ENCODE measurements at places on chromosomes 5 and 9.

DNA sequence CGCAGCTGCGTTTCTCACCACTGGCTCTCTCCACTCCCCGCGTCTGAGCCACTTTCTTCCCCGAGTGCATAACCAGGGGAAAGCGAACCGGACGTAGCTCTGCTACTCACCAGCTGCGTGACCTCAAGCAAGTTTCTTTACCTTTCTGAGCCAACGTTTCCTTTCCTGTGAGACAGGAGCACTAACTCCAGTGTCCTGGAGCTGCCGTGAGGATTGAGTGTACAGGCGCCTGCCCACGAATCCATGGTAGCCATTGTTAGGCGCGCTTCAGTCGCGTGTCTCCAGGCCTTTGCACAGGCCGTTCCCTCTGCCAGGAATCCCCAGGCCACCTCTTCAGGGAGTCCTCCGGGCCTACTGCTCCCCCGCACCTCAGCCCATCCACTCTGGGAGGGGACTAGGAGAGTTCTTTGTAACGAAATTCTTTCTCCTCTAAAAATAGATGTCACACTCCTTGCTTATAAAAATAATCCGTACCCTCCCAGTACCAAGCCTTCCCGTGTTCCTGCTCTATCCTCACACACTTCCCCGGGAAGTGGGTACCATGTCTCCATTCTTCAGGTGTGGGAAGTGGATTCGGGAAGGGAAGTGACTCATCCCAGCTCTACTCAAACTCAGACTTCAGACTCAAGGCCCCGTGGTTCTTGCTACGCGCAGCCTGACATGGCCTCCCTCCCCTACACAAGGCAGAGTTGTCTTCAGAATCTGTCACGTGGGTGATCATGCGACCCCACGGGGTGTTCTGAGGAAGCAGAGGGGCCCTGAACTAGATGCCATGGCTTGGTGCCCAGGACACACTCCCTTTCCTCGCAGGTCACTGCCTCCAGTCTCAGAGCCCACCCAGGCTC, 16.1 kb upstream of the CRB2 start:
- DNase-seq: no peak

DNA sequence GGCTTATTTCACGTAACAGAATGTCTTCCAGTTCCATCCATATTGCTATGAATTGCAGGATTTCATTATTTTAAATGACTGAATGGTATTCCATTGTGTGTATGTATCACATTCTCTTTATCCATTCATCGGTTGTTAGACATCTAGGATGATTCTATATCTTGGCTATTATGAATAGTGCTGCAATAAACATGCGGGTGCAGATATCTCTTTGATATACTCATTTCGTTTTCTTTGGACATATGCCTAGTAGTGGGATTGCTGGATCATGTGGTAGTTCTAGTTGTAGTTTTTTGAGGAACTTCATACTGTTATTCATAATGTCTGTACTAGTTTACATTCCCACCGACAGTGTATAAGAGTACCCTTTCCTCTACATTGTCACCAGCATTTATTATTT, 460.5 kb downstream of the MAN2A1 start:
- no peak for DNase-seq

DNA sequence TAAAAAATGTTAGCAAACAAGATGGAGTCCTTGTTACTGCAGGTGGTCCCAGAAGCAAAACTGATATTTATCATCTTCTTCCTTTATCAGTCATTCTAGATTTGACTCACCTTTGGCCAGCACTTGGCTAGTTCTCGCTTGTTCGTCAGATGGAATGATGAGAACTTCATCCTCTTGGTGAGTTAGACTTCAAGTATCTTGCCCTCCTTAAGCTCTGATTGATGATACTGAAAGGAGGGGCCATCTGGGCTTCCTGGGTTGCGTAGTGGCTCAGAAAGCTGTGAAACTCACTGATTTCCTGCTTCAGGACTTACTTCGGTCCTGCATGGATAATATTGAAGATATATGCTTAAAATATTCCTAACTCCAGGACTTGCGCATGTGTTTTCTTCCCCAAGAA, 1248.2 kb upstream of the CDH9 start:
- no peak for DNase-seq

DNA sequence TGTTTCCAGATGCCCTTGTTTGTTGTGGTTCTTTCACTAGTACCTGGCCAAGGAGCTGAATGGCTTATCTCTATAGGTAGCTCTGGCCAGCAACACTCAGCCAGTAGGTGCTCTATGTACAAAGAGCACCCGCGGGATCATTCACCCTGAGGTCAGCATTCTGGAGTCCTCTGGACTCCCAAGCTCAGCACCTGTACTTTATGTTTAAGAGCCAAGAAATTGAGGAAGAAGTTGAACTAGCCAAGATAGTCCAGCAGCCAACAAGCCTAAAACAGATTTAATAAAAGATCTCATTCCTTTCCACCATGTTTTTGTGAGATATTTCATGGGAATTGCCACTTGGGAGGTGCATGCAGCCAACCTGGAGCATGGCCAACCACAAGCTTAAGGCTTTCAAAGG, 242.6 kb upstream of the PAPPA start:
- no peak for DNase-seq

- DNase-seq: peak; percentile 91
Observed at GRCh38 chr9:111038331-111039230, at the start of gene LPAR1. TSS of gene LPAR1 (minus strand) at chr9:111038470. CDS start at chr9:110972117, 66,353 bp downstream.

DNA sequence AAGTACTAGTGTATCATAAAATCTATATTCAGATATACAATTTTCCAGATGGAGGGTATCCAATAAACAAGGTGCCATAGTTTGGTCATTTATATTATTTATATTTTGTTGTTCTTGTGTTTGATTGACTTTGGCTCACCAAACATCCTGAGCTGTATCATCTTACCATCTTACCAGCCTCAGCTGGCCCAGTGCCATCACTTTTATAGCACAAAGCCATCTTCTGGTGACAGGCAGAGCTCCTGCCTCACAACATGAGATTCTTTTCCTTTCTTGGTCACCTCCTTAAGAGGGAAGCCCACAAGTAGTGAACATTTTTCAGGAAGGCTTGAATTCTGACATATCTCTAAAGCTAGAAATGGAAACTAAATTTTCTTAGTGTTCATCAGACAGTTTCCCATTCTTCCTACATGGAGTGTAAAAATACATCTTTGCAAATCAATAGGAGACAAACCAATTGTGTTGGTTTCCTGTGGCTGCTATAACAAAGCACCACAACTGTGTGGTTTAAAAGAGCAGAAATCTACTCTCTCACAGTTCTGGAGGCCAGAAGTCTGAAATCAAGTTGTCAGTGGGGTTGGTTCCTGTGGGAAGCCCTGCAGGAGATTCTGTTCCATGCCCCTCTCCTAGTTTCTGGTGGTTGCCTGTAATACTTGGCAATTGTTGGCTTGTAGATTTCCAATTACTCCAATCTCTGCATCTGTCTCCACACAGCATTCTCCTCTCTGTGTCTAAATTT, 341.8 kb downstream of the MAN2A1 start:
- no peak for DNase-seq

- DNase-seq: no peak
Observed at GRCh38 chr9:36169166-36169565, at the start of gene CCIN. TSS of gene CCIN (plus strand) at chr9:36169388. CDS start at chr9:36169503, 115 bp downstream.

GRCh38 chr5:66010476-66010875, 84.1 kb downstream of the ERBIN start:
- no peak for DNase-seq

GRCh38 chr5:80937584-80938356, 22.4 kb upstream of the RASGRF2 start:
- no peak for DNase-seq

DNA sequence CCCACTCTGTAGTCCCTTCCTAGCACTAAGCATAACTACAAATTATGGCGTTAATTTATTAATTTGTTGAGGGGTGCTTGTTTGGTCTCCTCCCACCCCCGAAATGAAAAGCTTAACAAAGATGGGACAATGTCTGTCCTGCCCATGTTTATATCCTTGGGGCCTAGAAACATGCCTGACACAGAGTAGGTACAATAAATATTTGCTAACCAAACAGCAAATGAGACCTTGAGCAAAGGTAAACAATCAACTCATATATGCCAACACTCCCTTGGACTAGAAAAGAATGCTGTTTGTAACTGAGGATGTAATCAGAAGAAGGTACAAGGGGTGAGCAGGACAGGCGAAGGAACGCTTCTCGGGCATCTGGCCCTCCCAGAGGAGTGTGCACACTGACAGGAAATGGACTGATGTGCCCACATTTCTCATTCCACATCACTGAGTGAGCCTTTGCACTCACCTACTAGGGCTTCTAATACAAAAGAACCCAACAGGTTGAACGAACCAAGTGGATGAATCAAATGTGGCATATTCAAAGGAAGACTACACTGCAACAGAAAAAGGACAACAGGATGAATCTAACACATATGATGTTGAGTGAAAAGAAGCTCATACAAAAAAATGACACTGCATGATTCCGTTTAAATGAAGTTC, 66.8 kb downstream of the MED27 start:
- no peak for DNase-seq

DNA sequence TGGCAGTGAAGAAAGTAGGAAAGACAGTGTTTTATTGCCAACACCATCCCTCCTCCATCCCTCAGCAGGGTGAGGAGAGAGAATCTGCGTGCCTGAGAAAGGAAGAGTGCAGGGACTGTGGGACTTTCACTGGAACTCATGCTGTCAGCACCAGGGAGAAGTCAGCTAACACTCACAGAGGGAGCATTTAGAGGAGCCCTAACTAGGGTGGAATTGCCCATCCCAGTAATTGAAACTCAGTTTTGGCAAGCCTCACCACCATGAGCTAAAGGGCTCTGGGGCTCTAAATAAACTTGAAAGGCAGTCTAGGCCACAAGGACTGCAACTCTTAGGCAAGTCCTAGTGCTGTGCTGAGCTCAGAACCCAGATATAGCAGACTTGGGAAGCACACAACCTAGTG, 622.3 kb downstream of the SEMA5A start:
- DNase-seq: no peak

DNA sequence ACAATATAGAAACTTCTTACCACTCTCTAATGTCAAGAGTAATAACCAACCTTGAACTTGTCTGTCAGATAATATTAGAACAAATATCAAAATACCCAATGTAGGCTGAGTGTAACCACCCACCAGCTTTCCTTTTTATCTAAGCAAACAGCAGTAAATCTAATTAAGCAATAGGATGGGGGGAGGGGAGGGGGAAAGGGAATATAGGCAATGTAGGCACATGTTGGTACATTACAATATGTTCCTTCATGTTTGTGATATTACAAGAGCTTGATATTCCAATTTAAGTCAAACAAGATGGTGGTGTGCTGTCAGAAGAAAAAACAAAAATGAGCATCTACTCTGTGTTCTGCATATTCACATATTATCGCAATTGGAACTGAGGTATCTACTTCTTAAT, 158.2 kb downstream of the DENND1A start:
- DNase-seq: no peak

DNA sequence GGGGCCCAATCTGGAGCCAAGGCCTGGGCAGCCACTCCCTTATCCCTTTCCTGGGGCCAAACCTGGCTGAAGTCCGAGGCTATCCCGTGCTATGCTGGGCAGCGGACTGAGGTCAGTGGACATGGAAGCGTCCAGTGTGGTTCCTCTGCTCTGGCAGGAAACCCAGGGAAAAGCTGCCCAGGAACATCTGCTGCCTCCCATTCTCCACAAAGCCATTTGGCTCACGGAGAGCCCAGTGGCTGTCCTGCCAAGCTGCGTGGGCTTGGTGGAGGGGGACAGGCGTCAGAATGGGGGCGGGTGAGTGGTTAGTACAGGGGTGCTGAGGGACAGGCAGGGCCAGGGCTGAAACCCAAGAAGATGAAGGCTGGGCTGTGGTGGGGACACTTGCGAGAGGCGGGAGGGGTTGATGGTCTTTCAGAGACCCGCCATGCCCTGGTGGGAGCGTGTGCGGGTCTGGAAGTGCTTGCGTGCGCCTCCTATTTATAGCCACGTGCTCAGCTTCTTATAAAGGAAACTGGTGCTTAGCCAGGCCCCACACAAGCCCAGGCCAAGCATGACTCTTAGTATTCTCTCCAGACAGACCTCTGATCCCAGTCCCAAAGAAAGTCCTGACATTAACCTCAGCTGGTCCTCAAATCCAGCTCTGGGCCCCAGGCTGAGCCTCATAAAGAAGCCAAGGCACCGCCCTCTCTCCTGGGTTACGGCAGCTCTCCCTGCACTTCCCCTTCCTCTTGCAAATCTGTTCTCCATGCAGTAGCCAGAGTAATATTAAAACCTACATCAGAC, 9.4 kb upstream of the SLC6A7 start:
- DNase-seq: peak; percentile 96

DNA sequence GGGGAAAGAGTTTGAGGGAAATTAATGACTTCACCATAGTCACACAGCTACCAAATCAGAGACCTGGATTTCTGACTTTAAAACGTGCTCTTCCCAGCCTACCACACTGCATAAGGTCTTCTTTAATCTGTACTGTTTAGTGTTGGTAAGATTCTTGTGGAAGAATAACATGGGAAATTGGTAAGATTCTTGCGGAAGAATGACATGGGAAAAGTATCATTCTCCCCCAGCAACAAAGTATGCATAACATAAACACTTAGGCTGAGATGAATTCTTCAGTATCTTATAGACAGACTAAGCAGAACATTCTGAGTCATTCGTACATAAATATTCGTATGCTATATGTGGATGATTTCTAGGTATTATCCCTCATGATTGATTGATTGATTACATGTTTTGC, 170.4 kb downstream of the FOCAD start:
- no peak for DNase-seq

GRCh38 chr5:439181-439580, 3.8 kb upstream of the EXOC3 start:
- DNase-seq: peak; percentile 47

GRCh38 chr5:177426566-177427210, at the start of gene GRK6:
TSS of gene GRK6 (plus strand) at chr5:177426676. CDS start at chr5:177426846, 170 bp downstream.
- peak; percentile 87 for DNase-seq

GRCh38 chr5:11121885-11122284, 360.9 kb upstream of the DAP start:
- DNase-seq: no peak

GRCh38 chr9:1599961-1600360, 415.2 kb upstream of the SMARCA2 start:
- DNase-seq: no peak

GRCh38 chr9:26574256-26574655, 318.3 kb downstream of the CAAP1 start:
- no peak for DNase-seq

DNA sequence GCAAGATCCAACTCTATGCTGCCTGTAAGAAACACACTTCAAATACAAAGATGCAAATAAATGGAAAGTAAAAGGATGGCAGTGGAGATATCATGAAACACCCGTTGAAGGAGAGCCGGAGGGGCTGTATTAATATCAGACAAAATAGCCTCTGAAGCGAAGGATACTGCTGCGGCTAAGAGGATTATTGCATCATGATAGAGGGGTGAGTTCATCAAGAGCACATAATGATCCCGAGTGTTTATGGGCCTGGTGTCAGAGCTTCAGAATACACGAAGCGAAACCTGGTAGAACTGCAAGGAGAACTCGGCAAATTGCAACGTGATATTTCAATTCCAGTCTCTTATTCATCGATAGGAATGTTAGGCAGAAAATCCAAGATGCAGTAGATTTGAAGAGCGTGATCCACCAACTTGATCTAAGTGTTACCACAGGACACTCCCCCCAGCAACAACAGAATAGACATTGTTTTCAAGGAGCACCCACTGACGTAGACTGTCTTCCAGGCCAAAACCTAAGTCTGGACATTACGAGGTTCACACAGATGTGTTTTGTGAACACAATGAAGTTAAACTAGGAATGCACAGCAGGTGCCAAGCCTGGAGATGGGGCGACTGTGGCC, 27.7 kb upstream of the QSOX2 start:
- DNase-seq: no peak

GRCh38 chr9:97753975-97754374, 56.8 kb upstream of the XPA start:
- DNase-seq: no peak
